ENCODE measurements at places on chromosomes 6 and 20.
A peak's percentile ranks its signal among the peaks of the same experiment; 100 is the strongest.

DNA sequence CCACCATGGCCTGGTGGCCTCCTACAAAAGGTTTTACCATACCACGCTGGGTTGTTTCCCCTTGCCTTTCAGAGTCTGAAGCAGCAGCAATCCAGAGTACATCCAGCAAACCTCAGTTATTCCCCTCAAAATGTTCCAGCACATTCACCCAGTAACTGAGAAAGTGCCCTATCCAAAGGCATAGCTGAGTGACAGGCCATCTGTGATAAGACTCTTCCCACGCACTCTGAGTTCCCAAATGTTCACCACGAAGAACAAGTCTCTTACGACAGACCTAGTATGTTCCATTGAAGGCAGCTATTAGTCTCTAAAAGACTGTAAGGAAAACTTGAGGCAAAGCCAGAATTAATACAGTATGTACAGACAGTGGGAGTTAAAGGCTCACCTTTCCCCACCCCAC lies 31.6 kb upstream of the C20orf144 start:
- DNase-seq = no peak

GRCh38 chr20:62275219-62275618 lies 27.6 kb upstream of the ADRM1 start:
- DNase-seq = no peak

- no peak for DNase-seq
Observed at GRCh38 chr6:100212131-100212530, 218.1 kb upstream of the MCHR2 start.

DNA sequence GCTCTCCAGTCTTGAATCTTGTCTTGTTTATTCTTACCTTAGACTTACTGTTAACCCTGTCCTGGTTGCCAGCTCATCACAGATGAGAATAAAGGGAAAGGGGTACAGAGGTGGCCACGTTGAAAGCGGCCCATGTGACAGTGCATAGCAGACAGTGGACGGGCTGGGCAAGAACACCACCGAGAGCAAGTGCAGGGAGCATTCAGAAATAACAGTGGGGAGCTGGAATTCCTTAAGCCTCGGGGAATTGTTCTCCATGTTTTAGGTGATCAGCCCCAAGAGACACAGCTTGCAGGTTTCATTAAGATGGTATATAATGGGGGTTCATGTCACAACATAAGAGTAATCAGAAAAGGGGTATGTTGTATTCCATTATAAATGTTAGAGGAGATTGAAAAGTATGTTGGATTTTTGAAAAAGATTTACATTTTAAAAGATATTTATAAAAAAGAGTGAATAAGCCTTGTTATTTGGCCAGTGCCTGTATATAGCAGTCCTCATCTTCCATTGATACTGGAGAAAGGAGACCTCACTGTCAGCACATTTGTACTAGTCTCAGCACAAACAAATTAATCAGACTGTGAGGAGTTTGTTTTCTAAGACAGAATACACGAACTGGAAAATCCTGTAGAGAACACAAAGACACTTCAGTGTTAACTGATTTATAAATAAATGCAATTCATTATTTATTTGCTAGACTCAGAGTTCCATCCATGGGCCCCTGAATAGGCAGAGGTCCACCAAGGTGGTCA lies 35.4 kb downstream of the VAPB start:
- DNase-seq = no peak

GRCh38 chr6:145865175-145865574 lies 50.6 kb upstream of the FBXO30 start:
- no peak for DNase-seq

DNA sequence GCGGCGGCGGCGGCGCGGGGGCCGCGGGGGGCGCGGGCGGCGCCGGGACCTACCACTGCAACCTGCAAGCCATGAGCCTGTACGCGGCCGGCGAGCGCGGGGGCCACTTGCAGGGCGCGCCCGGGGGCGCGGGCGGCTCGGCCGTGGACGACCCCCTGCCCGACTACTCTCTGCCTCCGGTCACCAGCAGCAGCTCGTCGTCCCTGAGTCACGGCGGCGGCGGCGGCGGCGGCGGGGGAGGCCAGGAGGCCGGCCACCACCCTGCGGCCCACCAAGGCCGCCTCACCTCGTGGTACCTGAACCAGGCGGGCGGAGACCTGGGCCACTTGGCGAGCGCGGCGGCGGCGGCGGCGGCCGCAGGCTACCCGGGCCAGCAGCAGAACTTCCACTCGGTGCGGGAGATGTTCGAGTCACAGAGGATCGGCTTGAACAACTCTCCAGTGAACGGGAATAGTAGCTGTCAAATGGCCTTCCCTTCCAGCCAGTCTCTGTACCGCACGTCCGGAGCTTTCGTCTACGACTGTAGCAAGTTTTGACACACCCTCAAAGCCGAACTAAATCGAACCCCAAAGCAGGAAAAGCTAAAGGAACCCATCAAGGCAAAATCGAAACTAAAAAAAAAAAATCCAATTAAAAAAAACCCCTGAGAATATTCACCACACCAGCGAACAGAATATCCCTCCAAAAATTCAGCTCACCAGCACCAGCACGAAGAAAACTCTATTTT lies 2.0 kb downstream of the FOXC1 start:
- no peak for DNase-seq

DNA sequence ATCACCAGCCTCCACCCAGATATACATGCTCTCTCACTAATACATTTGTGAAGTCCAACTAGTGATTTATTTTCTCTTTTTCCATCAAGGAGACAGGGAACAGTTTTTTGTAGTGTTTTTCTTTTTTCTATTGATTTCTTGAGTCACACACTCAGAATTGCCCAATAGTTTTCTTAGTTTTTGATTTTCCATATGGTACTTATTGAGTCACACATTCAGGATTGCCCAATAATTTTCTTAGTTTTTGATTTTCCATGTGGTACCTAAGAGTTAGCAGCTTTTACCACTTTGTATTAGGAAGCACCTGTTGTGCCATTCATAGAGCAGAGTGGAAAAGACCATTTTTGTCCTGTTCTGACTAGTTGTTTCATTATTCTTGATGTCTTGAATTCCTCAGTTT lies 1268.8 kb downstream of the EPHA7 start:
- no peak for DNase-seq

DNA sequence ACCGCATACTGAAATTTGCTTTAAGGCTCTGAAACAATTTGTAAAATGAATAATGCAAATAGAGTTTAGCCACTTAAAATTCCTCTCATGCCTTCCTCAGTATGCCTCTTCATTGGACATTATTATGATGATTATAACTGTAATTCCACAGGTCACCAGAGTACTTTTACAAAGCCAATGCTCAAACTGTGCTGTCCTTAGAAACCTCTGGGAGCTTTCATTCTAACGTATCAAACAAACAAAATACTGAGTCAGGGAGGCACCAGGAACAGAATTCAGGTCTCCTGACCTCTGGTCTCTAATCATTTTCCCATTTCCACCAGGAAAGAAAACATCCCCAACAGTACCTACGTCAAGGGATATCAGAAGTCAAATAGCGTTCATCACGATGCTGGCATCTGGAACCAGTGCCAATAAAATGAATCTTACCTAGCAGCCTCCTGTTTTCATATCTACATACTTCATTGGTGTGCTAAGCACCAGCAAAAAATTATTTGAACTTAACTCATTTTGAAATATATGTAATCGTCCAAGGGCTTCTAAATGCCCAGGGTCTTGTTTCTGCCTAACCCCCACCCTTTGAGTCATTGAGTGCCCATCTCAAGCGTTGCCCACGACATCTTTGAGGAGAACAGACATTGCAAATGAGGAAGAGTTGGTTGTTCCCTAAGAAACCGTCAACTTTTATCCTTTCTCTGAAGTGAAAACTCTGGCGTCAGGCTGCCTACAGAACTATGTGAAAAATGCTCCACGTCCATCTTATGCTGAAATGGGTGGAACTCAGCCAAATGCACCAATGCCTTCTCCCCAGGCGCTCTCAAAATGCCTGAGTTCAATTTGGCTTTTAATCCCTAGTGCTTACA lies 37.9 kb downstream of the NEDD9 start:
- DNase-seq = peak; percentile 23

DNA sequence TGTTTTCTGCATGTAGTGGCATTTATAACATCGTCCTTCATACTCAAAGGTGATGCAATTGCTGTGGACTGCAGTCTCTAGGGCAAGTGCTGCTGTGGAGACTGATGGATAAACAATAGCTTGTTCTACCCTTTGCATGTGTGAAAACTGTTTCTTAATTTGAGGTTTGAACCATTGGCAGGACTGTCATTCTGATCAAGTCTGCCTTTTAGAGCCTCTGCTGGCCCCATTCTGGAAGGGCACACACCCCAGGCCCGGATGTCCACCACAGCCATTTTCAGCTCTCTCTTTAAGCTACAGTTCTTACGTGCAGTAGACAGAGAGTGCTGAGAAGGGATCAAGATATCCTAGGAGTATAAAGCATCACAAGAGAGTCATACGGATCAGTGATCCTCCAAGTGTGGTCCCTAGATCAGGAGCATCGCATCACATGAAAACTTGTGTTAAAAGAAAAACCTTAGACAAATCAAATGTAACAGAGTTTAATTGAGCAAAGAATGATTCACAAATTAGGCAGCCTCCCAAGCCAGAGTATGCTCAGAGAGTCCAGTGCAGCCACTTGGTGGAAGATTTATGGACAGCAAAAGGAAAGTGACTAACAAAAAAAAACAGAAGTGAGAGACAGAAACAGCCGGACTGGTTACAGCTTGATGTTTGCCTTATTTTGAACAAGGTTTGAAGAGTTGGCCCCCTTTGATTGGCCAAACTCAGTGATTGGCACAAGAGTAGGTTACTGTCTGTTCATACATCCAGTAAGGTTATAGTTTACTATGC lies 52.0 kb downstream of the FRK start:
- DNase-seq = no peak

GRCh38 chr6:113428702-113429101 lies 428.4 kb upstream of the MARCKS start:
- no peak for DNase-seq

DNA sequence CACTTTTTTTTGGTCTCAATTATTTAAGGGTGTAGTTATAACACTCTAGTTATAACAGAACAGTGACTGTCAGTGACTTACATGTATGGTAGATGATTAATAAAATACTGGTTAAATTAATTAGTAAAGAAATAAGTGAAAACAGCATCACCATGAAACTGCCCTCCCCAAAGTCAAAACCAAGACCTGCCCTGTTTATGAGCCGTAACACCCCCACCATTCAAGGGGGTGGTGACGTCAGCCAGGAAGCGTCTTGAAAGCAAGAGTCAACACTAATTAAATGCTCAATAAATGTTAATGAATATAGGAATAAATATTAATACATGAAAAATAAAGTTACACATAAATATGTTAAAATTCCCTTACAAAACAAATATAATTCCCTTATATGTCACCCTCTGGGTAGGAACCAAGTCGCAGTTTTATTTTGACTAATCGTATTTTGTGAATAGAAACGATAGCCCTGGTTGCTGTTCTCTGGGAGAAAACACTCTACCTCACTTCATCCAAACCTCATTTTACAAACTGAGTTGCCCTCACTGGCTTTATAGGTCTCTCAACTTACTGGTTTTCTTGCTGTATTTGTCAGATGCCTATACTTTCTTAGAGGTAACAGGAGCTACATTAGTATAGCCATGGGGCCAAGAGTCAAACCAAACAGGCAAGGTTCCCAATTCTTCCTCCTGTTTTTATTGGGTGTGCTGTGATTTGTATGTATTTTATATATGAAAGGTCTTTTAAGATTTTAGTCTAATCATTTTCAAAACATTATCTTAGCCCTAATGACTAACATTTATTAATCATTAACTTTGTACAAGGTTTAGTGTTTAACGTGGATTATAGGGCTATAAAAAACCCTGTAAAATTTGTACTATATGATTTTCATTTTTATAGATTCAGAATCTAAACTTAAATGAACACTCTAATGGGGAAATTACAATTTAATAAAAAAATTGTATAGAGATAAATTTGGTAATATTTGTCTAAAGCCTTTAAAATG lies 227.9 kb upstream of the IRAK1BP1 start:
- DNase-seq = no peak

GRCh38 chr20:2705931-2706645 lies 13.5 kb downstream of the EBF4 start:
- DNase-seq = no peak

- no peak for DNase-seq
Observed at GRCh38 chr6:8432614-8433013, 2.7 kb downstream of the SLC35B3 start.

DNA sequence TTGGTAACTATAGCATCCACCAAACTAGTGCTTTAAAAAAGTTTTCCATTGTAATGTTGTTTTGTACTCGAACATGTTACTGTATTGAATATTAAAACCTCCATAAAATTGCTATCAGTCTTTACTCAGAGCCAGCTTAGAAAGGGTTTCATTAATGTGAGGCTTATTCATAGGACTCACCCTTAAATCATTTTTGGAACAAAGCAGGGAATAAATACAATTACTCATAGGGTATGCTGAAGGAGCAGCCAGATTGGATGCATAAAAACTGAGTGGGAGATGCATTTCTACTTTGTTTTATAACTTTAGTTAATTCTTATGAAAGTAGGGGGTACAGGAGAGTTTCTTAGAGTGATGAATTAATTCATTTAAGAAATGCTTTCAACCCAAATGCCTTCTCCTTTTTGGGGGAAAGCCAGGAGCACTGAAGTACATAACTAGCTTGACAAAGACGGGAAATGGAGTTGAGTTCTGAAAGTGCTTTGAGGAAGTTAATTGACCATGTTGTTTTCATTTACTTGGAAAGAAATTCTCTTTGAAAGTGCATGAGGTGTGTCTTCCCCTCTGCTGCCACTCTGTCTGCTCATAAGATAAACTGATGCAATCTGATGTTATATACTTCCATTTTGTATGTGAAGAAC lies 90.3 kb downstream of the RNF144B start:
- DNase-seq = no peak

DNA sequence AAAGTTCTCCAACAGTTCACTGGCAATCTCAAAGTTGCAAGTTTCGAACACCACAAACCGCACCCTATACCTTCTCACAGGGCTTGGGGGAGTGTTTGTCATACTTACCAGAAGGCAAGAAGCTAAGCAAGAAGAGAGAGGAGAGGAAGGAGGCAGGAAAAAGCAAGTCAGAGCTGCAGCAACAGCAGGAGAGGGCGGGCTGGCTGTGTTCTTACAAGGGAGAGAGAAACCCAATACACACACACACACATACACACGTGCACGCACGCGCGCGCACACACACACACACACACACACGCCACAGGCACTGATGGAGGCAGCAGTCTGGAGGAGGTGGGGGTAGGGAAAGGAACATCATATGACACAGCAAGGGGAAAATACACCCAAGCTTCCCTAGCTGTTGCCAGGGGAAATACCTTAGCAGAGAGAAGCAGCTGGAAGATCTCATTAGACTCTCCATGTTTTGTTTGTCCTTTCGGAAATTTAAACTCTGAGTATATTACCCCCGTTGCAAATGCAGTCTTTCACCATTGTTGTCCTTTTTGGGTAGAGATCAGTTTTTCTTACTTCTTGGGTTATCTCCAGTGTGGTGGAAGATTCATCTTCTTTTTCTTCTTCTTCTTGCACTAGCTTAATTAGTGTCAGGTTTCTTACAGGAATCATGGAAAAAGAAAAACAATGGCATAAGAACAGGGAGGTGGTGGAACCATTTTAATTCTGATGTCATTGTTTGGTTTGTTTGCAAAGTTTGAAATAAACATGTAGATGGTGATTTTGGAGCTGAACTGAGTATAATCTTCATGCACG lies at the start of gene TXLNB:
Gene TXLNB, minus strand, starts transcription at position 186 of the 807 bp plus-strand sequence. CDS start 3,099 bp downstream, outside the sequence.
- no peak for DNase-seq

Data from HTR-8/SVneo (cell line).